ENCODE measurements at places on chromosomes 2 and 18.

GRCh38 chr18:42437646-42438045, 482.6 kb downstream of the PIK3C3 start:
- DNase-seq = no peak

- no peak for DNase-seq
These were observed 13.2 kb upstream of the DCDC2C start for GRCh38 chr2:3689998-3690748.

DNA sequence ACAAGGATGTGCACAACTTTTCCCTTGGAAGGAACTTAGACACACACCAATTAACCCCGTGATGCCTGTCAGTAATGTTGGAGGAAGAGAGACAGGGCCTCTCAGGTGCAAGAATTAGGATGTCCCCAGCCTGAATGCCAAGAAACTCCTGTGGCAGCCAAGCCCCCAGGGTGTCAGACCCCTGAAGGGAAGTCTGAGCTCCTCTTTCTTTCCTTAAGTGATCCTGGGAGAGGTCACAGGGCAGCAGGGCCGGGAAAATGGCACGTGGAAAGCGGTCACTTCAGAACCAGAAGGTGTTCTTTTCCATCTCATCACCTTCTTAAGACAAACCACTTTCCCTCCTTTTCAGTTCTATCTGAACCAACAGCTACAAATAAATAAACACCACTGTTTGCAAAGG, 185.9 kb downstream of the ANAPC1 start:
- DNase-seq = no peak

DNA sequence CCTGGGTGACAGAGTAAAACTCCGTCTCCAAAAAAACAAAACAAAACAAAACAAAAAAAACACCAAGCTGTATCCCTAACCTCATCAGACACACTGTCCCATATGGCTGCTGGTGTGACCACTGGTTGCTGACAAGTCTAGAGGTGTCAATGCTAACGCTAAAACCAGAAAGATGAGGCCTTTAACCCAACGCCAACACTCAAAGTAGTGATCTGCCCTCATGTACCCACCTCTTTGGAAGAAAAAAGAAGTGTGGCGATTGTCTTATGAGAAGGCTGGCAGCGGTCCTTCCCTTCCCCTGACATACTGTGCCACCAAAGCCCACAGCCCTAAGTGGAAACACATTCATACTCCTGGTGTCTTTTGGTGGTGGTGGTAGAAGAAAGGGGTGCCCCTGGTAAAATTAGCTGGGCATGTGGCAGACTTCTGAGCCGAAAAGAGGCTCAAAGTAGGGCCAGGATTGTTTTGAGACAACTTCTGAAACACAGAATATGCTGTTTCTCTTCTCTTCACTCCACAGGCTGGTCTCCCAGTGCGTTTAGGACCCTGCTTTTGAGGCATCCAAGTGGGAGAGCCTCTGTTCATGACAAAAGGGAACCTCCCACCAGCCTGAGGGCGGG, 9.8 kb downstream of the SERTAD2 start:
- DNase-seq = no peak

DNA sequence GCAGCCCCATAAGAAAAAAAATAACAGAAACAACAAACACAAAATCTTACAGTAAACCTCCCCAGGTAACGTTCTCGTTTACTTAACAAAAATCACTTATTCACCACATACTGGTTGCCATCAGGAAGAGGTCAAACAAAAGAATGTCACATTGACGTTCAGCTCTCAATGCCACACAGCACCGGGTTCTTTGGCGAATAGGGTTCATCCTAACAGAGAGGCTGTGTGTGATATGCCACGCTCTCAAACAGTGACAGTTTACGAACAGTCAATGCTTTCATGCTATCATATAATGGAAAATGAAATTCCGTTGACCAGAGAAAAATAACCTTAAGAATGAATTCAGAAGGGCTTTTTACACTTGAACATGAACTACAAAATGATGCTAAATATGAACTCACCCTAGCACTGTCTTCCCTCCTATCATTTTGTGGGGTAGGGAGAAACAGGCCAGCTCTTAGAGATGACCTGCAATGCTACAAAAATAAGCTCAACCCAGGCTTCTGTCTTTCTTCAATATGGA, 2.0 kb downstream of the TMEM163 start:
- DNase-seq = no peak

DNA sequence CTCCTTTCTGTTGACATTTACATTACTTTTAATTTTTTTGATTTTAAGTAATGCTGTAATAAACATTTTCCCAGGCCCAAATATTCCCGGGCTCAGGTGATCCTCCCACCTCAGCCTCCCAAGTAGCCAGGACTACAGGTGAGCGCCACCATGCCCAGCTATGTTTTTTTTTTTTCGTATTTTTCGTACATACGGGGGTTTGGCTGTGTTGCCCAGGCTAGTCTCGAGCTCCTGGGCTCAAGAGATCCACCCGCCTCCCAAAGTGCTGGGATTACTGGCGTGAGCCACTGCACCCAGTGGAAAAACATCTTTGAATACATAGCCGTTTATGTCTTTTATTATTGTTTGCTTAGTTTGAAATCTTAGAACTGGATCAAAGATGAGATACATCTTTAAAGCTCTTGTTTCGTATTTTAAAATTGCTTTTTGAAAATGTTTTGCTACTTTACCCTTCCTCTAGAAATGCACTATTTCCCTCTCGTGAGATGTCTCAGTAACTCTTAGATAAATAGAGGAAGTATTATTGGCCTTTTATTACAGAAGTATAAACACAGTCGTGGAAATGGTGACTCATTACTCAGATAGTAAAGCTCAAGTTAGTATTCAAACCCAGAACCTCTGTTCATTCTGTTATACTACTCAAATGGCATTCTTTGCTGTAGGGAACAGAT, 2.4 kb downstream of the SMCHD1 start:
- no peak for DNase-seq

- DNase-seq = no peak
These were observed 2.5 kb upstream of the DHRS9 start for GRCh38 chr2:169066897-169067296.

- no peak for DNase-seq
These were observed 23.6 kb downstream of the SLC66A2 start for GRCh38 chr18:79927607-79928562.

GRCh38 chr2:109692013-109692743, 78.0 kb downstream of the SOWAHC start:
- no peak for DNase-seq

- no peak for DNase-seq
These were observed 75.0 kb upstream of the RBBP8 start for GRCh38 chr18:22858121-22858520.

GRCh38 chr18:44870631-44871502, 190.2 kb downstream of the SETBP1 start:
- DNase-seq = no peak

- DNase-seq = no peak
These were observed 14.6 kb upstream of the MEP1B start for GRCh38 chr18:32175265-32175664.

DNA sequence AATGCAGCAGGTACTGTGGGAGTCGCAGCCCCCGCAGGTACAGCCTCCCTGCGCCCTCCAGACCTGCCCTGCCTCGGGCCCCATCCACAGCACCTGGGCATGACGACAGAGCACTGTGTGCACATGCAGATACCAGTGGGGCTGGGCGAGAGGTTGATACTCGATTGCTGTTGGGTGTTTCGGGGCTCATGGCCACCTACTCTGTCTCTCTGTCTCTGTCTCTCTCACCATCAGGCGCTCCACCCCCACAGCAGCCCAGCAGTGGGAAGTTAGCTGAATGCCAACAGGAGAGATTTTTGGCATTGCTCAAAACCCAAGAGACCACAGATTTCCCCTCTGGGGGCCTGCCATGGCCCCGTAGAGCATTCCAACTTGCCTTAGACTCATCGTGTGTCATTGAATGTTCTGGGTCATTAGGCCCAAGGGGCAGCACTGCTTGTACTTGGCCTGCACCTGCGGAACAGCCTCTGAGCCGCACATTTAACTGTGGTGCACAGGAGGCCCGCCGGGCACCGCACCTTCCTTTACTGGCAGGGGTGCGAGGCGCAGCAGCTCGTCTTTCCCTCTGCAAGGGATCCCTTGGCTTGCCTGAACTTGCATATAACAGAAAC, 18.8 kb downstream of the KCNIP3 start:
- DNase-seq = no peak

DNA sequence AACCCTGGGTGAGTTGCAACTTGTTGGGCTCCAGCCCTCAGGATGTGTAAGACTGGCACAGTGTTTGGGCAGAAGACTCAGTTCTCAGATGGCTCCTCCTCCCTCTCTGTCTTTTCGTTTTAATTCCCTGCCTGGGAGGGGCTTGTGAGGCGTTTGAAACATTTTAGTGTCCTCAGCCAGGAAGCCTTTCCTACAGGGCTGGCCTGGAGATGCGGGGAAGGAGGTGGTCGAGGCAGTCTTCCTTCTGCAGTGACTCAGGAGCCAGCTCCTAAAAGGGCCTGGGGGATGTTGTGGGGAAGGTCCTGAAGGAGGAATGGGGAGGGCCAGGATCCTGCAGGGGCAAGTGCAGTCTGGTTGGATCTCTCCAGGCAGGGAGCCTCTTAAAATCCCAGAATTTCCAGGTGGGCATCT, 22.1 kb upstream of the IGFBP5 start:
- DNase-seq = no peak

DNA sequence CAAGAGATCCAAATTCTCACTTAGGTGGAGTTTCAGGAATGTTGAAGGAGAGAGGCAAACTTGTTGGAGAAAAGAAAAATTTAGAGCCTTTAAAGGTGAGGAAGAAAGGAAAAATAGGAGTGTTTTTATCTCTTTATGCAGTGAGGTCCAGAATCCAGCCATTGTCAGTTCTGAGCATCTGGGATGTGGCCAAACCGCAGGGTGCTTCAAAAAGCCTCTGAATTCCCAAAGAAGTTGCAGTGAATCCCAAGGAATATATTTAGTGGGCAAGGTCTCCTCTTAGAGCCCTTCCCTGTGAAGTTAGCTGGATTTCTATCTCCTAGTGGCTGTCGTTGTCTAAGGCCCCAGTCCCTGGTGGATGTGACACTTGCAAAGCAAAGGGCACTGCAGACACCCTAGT, 51.2 kb downstream of the MTCL1 start:
- DNase-seq = no peak

- DNase-seq = no peak
These were observed 134.1 kb downstream of the FMNL2 start for GRCh38 chr2:152468899-152469692.

- no peak for DNase-seq
These were observed 50.8 kb downstream of the RTTN start for GRCh38 chr18:70154591-70155194.

GRCh38 chr2:224069172-224069571, 30.1 kb upstream of the SERPINE2 start:
- DNase-seq = no peak

GRCh38 chr2:212180408-212181083, 358.1 kb downstream of the ERBB4 start:
- no peak for DNase-seq

DNA sequence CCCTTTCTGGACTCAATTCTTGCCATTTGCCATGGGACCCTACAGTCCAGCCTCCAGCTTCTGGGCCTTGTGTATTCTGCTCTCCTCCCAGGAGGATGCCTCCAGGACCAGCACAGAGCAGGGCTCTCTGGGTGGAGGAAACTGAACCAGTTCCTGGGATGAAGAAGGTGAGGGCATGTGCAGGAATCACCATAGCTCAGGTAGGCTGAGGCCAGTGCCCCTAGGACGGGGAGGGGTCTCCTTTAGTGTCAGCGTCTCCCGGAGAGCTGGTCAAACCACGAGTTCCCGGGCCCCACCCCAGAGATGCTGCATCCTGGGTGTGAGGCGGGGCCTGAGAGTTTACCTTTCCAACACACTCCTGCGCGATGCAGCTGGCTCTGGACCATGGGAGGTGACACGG, 5.8 kb upstream of the PRELID3A start:
- DNase-seq = no peak

All from glutamatergic neuron (in vitro differentiated cells).